GM13976 (cell line): ENCODE measurements at places on chromosomes 3 and 15.

DNA sequence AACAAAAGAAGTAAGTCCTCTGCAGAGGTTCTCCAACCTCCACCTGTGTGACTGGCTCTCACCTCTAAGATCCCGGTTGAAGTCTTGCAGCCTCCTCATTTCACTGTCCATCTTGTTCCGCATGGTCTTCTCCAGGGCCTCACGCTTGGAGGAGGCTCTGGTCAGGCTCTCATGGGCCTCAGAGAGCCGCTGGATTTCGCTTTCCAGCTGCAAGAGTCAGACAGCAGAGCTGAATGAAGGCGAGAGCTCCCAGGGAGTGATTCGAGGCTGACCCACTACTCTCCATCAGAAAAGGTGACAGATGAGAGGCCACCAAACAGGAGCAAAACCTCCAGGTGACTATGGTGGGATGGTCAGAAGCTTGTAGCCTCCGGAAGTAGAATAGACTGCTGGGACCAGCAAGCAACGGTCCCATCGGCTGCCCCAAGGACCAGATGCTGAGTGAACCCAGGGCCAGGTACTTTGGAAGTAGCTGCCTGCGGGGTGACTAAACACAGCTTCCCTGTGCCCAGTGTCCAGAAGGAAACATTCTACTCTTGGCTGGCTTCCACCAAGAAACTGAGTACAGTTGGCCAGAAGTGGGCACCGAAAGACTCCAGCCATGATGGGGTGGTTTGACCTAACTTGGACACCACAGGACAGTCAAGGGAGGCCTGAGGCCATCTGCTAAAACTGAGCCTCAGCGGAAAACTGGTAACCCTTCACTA, 7.9 kb downstream of the AMOTL2 start:
- DNase-seq, result no peak

- no peak for DNase-seq
Measured at GRCh38 chr3:103127098-103127630, 692.3 kb downstream of the ZPLD1 start.

DNA sequence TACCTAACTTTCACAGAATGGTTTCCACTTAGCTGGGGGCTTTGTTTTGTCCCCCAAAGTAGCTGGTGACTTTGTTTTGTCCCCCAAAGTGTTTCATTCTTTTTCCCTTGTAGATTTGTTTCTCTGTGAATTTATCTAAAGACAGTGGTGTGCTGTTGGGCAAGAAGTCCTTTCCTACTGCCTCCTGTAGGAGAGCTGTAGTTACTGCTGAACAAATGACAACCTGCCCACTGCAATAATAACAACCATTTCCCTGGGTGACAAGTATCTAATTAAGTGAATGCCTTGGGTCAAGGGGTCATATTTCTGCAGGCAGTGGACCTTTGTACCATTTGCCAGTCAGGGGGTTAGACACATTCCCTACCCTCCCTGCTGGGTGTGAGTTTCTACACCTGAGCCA, 125.4 kb upstream of the BFSP2 start:
- no peak for DNase-seq

- DNase-seq, result no peak
Measured at GRCh38 chr15:96344060-96344705, 13.7 kb downstream of the NR2F2 start.

GRCh38 chr3:143826296-143826695, 22.0 kb downstream of the SLC9A9 start:
- DNase-seq, result no peak
